ENCODE measurements at places on chromosomes 5 and 9.

DNA sequence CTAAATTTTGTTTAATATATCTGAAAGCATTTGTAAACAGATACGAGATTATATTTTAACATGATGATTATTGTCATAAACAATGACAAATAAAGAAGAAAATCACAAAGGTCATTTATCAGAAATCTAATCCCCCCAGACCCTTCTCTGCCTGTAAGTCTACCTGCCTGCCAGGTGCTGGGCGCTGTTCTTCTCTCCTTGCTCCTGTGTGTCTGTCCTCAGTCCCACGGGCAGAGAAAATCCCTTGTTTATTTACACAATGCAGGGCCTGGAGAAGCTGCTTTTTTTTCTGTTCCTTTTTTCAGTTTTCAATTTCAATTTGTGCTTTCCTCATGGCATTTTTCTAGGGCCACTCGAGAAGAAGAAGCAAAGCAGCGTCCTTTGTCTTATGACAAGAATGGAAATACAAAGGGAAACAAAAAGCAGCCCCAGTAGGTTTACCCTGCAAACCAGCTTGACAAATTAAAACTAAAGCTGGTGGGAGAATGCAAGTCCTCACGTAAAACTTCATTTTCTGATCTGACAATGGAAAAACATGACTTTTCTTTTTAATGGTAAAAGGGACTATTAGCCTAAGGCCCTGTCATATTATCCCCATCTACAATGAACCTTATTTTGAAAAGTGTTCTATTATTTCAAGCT is 282.4 kb upstream of the KLF9 start:
- DNase-seq = no peak

DNA sequence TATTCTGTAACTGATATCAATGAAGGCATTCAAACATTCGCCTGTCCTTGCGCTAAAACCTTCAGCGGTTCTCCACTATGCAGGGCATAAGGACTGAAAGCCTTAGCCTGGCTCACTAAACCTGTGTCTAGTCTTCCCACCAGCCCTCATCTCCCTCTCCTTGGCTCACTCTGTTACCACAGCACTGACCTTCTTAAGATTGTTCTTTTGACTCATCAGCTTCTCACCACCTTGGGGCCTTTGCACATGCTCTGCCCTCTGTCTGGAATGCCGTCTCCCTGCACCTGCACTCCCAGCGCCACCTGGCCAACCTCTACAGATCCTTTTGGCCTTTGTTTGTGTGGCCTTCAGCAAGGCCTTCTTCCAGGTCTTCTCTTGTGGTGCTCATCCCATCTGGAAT is 131.8 kb upstream of the IER5L start:
- no peak for DNase-seq

- DNase-seq = no peak
These were observed 467.8 kb downstream of the TMEM232 start for GRCh38 chr5:110258460-110259216.

- no peak for DNase-seq
These were observed 24.9 kb downstream of the ROPN1L start for GRCh38 chr5:10466446-10467073.

GRCh38 chr5:59597690-59598546 is 295.6 kb downstream of the PDE4D start:
- DNase-seq = no peak

DNA sequence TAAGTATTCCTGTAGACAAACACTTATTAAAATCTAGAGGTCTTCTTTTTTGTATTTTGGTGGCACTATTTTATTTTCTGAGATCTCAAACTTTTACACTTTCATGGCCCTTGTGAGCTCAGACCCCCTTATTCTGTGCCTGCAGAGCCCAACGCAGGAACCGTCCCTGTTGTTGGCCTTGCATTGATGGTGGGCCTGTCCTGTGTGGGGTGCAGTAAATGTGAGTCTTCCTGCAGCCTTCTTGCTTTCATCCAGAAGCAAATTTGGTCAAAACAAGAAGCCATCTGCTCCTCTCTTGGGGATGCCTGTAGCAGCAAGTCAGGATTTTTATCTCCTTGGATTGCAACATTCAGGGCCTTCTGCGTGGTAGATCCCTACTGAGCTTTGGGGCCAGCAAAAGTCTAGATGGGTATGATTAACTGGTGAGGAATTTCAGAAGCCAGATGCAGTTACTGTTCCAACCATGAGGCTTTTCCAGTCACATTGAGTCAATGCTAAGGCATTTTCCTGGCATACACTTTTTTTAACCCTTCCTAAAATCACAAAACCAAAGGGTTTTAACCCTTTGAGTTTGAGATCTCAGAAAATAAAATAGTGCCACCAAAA is 31.7 kb downstream of the BASP1 start:
- DNase-seq = no peak

GRCh38 chr9:124797343-124798103 is 20.6 kb downstream of the OLFML2A start:
- DNase-seq = no peak

DNA sequence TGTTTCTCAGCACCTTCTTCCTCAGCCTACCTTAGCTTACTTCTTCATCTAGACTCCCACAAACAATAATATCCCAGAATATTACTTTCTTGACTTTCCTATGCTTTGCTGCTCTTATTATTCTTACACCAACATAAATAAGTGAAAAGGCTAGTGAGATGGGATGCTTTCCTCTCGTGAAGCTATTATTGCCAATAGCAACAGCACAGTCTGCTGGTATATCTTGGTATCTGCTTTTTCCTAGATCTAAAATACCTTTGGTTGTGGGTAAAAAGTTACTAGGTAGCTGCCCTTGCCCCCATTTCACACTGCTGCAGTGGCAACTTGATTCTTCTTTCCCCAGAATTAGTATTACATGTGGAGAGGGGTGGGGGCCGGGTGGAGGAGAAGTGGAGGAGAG is 26.1 kb upstream of the GLIPR2 start:
- DNase-seq = no peak

GRCh38 chr5:15363601-15364000 is 136.4 kb upstream of the FBXL7 start:
- no peak for DNase-seq

- no peak for DNase-seq
These were observed 27.2 kb upstream of the CCNJL start for GRCh38 chr5:160339406-160340130.

DNA sequence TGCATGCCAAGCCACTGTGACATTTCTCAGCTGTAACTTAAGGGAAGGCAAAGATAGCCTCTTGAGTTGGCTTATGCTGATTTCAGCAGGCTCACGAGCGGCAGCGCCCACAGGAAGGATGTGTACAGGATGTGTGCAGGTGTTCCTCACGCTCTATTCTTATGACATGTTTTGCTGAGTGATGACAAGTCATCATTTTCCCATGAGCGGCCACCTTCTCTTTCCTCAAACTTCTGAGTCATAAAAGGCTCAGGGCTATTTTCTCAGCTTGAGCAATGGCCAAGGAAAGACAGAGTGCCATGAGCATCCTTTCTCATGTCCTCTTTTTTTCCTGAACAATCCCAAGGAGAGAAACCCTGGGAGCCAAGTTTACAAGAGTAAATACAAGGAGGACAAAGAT is 365.9 kb downstream of the PLK2 start:
- no peak for DNase-seq

DNA sequence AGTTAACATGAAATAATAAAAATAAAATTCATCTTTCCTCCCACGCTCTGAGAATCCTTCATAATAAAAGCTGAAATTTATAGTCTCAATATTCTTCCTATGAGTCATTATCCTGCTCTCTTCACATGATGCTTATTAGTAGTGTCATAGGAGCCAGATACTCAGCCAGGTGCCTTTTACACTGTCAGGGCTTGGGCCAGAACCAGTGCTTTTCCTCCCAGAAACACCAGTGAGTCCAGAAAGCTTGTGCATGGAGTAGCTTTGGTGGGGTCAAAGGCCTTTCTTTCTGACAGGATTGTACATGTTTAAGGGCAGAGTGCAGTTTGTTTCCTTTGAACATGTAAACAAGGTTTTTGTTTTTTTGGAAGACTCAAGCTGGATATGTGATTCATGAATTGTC is 6.8 kb downstream of the LSM11 start:
- DNase-seq = no peak

- no peak for DNase-seq
These were observed 137.0 kb downstream of the ADAMTSL1 start for GRCh38 chr9:18610956-18611355.

GRCh38 chr9:76216161-76216649 is 178.0 kb downstream of the RFK start:
- DNase-seq = no peak

GRCh38 chr5:61598126-61598525 is 266.1 kb downstream of the ZSWIM6 start:
- no peak for DNase-seq

GRCh38 chr5:38845526-38846378 is at the start of gene OSMR:
Gene OSMR, plus strand, starts transcription at chr5:38846012. Its CDS starts 23,033 bp downstream, at chr5:38869045.
- no peak for DNase-seq

DNA sequence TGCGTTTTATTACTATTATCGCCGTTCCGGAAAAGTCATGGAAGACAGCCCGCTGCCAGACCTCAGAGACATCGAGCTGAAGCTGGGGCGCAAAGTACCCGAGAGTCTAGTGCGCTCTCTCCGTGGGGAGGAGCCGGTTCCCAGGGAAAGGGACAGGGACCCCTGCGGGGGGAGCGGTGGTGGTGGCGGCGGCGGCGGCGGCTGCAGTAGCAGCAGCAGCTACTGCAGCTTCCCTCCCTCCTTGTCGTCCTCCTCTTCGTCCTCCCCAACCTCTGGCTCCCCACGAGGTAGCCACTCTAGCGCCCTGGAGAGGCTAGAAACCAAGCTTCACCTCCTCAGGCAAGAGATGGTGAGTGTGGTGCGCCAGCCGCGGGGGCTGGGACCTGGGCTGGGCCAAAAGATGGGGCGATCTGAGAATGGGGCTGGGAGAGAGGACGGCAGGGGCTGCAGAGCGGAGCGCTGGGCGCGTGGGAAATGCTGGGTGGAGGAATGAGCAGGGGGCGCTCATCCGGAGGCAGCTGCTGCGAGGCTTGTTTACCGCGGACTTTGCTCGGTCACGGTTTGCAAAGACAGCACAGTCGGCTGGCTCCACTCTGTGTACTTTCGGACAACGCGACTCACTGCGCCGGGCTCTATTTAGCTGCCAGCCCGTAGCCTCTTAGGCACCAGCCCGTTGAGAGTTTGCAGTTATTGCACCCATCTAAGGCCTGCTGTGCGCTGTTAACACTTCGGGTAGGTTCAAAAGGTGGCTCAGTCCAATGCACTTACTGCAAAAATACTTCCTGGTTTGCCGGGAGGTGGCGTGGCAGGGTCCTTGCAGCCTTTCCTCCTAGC is 1.1 kb downstream of the LURAP1L start:
- no peak for DNase-seq

DNA sequence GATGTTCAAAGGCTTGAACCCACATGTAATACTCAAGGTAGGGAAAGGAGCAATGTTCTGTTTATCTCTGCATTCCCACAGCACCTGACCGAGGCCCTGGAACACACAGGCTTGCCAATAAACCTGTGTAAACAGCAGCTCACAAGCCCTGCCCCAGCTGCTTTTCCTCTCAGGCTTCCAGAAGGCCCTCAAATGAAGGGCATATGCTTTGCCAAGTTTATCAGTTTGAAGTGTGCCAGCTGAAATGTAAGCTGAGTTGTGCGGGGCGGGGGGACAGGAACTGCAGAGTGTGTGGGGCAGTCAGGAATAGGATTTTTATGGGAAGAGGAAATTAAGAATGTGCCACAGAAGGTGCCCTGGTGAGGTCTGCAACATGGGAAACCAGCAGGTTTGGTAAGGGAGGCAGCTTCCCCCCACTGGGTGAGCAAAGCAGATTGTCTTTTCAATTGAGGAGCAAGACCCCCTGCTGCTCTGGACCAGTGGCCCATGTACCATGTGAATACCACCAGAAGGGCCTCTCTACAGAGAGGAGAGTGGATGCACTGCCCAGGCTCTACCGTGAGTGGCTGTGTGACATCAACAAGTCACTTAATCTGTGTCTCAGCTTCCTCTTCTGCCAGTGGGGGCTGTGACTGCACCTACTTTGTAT is 194.8 kb downstream of the SPOCK1 start:
- no peak for DNase-seq

DNA sequence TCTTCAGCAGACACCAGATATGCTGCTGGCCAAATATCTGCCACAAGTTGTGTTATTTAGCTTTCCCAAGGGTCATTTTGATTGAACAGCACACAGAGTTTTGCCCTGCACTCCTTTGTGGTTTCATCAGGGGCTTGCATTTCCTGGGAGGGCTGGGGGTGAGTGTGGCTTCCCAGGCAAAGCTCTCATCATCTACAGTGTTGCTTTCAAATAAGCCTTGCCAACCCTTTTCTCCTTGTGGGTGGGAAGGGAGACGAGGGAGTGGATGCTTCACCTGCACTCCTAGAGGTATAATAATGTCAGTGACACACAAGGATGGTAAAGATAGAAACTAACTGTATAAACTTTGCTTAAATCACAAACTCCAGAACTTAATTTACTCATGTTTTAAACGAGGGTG is 107.0 kb downstream of the MARCHF11 start:
- no peak for DNase-seq

DNA sequence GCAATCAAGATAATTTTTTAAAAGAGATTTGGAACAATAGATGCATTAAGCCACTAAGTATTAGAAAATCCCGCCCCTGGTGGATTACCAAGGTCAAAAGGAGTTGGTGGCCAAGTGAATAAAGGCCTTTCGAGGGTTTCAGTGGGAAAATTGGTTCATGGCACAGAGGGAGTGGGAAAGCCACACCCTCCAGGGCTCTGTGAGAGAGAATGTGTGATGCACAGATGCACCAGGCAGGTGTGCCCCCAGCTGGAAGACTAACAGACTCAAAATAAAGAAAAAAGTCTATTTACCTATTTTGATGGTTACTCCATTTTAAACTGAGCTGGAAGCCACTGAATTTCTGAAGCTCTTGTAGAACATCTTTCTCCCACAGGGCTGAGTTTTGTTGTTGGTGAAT is 278.0 kb downstream of the DRD1 start:
- no peak for DNase-seq

DNA sequence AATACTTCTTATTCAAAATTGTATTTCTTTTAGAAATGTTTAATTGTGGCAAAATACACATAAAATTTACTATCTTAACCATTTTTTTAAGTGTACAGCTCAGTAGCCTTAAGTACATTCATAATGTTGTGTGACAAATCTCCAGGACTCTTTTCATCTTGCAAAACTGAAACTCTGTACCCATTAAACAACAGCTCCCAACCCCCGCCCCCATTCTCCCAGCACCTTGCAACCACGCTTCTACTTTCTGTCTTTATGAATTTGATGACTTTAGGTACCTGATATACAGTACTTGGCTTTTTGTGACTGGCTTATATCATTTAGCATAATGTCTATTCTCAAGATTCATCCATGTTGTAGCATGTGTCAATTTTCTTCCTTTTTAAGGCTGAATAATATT is 2.8 kb upstream of the IL5 start:
- no peak for DNase-seq

DNA sequence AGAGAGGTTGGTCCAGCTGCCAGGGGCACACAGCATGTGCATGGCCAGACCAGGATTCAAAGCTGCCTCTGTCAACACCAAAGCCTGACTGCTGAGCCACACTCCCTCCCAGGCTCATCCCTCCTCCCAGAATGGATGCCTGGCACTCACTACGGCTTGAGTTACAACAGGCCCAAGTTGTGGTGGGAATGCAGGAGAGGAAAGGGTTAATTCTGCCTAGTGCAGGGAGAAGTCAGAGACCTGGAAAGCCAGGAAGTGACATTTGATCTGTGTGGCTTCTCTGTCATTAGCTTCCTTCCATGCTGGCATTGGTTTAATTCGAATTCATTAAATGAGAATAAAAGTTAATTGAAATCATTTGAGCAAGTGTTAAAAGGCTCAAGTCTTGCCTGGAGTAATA is 150.0 kb downstream of the NSG2 start:
- DNase-seq = no peak
